Chondrocyte (in vitro differentiated cells): ENCODE measurements at places on chromosomes 5 and 9. TPM values are rescaled to one million over a fixed set of nuclear protein-coding genes. Genes with fewer than 3 reads are reported as not detected.

The PCDHB10 gene
- 3.8 to 5.3 TPM (median 4.3 TPM) in 3 replicates for total RNA-seq

DNA sequence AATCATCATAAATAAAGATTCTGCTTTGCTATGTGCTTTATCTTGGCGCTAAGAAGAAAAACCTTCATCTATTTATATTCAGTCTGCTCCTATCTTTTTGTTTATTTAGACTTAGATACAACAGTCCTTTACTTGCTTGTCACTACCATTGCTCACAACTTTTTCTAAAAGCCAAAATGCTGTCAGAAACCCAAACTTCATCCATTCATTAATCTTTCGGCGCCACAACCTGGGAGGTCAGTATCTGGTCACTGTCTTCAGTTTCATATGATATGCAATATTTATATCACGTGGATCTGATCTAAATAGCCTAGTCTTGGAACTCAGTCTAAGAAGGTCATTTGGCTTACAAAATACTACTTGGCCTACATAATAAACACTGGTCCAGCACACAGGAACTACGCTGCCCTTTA, 159.3 kb upstream of the TARS1 start:
- DNase-seq: no peak

- DNase-seq: no peak
Observed at GRCh38 chr5:158322620-158323019, 463.7 kb upstream of the CLINT1 start.

The FLT4 gene
- total RNA-seq: 0.10 to 0.31 TPM (median 0.29 TPM) in 3 replicates

DNA sequence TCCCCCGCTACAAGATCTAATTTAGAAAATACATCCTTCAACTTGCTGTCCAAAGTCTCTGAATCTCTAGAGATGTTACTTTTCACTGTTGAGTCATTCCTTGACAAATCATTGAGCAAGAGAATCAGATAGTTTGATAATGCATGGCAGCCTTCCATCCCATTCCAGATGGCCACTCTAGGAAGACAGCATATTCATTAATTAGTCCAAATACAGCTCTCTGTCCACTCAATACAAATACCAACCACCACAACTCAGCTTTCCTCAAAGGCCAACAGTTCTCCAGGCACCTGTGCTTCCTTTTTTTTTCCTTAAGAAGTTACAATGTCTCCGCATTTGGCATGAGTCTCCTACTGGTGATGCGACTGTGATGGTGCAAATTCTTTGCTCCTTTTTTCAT, 72.3 kb downstream of the DROSHA start:
- DNase-seq: no peak

DNA sequence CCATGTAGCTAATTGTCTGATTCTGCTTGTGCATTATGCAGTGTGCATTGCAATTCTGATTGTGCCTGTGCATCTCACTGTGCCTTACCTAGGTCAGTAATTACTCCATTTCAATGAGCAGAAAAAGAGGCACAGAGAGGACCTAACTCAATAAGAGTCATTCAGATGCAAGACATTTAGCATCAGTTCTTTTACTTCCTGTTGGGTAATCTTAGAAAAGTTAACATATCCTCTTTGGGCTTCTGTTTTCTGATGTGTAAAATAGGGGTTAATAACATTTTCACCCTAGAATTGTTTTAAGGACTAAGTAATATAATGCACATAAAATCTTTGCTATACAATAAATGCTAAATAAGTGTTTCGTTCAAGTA, 7.0 kb upstream of the DCTN4 start:
- DNase-seq: no peak

DNA sequence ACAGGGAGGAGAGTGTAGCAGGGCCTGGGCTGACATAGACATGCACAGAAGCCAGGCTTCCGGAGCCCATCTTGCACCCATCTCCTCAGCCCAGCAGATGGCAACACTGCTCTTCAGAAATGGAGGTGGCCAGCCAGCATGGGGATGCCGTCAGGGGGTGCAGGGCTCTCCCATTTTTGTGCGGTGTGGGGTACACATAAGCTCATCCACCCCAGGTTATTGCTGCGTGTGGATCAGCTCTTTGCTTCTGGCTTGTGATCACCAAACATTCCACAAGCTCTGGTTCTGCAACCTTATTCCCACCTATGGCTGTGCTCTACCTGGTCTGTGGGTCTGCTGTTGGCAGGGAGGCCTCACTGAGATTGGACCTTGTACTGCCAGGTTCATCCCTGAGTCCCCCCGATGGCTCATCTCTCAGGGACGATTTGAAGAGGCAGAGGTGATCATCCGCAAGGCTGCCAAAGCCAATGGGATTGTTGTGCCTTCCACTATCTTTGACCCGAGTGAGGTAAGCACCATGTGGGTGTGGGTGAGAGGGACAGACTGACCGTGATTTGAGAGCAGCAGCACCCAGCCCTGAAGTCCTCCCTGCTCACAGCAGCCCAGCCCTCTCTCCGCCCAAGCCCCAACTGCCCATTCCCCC, 17.3 kb downstream of the SLC22A5 start:
- peak; percentile 86 for DNase-seq

DNA sequence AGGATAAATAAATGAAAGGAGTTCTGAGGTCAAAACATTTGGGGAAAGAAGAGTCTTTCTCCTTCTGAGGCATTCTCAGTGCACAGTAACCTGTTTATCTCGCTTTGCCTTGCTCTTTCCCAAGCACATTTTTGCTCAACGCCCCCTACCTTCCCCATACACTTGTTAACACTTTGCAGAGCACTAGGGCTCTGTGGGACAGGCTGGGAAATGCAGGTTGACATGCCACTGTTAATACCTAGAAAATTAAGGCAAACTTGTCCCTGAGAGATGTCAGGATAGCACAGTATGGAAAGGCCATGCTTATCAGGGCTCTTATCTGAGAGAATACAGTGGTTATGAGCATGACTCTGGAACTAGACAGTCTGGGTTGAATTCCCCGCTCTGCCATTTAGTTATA, 152.0 kb downstream of the DOCK8 start:
- no peak for DNase-seq

The SAPCD2 gene
- 0.87 to 3.2 TPM (median 2.5 TPM) in 3 replicates for total RNA-seq

The GPRIN1 gene
- 1.7 to 2.9 TPM (median 2.1 TPM) in 3 replicates for total RNA-seq

DNA sequence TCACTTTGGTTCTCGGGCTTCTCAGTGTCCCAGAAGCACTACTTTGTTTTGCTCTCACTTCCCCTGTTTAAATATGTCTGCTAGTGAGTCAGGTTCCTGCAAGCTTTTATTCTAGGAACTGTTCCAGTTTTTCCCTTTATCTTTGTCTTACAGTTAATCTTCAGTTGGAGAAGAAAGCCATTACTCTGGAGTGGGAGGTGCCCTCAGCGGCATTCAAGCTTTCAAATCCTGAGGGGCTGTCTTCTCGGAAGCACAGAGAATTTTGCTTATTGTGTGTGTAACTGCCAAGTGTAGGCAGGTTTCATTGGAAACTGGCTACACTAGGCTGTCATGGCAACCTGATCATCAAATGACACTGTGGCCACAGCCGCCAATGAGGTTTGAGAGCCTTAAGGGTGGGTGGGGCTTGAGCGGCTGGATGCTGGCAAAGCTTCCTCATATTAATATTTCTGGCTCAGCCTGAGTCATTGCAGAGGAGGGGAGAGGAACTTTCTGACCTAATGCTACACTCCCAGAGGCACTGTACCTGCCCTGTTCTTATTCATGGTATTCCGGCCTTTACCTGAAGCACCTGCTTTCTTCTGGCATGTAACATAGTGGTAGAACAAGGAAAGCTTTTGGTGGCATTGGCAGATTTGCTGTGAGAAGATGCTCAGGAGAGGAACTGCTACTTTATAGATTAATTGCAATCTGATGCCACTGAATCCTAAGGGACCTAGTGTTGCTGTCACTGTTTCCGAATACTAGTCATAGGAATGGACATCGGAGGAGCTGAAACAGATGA, 26.3 kb downstream of the SLC25A25 start:
- DNase-seq: no peak

DNA sequence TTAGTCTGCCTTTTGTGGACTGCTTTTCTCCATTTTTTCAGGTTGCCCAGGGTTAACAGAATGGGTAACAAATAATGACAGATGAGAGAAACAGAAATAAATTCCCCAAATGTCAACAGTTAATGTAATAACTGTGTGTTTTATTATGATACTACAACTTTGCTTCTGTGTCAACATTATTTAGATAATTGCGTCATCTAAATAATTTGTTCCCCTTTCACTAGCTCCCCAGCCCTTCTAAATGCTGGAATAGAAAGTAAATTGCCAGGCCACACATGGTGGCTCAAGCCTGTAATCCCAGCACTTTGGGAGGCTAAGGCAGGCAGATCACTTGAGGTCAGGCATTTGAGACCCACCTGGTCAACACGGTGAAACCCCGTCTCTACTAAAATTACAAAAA, 53.5 kb downstream of the RNF38 start:
- no peak for DNase-seq

- no peak for DNase-seq
Observed at GRCh38 chr5:176454724-176455394, 6.7 kb downstream of the FAF2 start.

The VAV2 gene
- 17.7 to 34.2 TPM (median 19.3 TPM) in 3 replicates for total RNA-seq

- no peak for DNase-seq
Observed at GRCh38 chr5:135047347-135047695, 13.3 kb upstream of the PITX1 start.

The C5orf24 gene
- total RNA-seq: 98.7 to 121 TPM (median 109 TPM) in 3 replicates

The EIF4EBP3 gene
- 5.6 to 6.2 TPM (median 6.0 TPM) in 3 replicates for total RNA-seq

GRCh38 chr5:66828046-66828547, 231.9 kb downstream of the MAST4 start:
- DNase-seq: no peak

GRCh38 chr5:178560911-178561310, 29.3 kb downstream of the COL23A1 start:
- DNase-seq: no peak

The C9 gene
- total RNA-seq: not detected in 3 replicates

- no peak for DNase-seq
Observed at GRCh38 chr5:112141582-112141981, 277.5 kb downstream of the EPB41L4A start.

DNA sequence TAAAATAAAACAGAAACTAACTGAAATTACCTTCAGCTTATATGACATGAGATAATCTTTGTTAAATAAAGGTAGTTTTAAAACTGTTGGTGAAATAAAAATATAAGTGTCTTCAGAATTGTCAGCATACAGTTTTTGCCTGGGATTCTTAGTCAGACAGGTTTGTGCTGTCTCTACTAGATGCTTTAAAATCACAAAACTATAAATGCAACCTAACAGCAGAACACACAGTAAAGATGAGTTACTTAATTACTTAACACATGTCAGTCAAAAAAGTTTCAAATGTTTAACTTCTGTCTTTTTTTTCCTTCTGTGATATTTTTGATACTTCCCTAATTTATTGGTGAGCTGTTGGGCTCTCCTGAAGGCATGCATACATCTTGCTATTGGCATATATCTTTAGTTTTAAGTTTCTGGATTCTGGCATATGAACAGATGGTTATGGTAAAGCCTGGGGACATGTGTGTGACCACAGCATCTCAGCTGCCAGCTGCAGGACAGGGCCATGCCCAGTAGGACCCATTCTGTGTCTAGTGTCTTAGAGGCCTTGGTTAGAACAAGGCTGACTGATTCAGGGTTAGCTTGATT, 231.1 kb upstream of the NUDT12 start:
- DNase-seq: no peak

DNA sequence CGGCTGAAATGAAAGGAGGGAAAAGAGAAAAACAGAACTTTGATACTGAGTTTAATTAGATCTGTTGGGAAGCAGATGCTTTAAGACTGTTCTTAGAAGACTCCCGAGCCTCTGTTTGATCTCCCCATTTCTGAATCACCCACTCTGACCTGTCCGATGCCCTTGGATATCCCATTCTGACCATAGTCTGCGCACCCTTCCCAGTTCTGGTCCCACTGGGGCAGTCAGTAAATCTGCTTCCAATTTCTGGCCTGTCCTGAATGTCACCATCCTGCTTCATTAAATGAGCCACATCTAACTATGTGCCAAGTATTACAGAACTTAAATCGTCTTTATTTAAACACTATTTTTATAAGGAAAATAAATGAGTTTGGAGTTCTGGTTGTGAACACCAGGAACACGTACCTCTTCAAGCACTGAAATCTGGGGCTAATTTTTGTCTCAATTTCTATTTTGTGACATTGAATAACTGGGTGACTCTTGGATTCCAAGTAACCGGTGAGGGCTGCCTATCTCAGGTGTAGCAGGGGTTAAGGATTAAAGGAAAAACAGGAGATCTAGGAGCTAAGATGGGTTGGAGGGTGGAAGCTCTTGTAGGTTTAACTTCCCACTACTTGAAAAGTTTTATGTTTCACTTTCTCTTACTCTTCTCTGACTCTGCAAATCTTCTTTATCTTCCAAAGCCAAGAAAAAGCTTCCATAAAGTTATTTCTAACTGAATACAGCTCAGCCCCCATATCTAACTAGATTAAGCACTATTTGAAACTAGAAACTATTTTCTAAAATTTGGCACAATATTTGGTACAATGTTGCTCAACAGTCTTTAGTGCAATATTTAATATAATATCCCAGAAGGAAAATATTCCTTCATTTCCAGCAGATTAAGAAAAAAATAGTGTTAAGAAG, 40.1 kb downstream of the ALDH1A1 start:
- DNase-seq: no peak

DNA sequence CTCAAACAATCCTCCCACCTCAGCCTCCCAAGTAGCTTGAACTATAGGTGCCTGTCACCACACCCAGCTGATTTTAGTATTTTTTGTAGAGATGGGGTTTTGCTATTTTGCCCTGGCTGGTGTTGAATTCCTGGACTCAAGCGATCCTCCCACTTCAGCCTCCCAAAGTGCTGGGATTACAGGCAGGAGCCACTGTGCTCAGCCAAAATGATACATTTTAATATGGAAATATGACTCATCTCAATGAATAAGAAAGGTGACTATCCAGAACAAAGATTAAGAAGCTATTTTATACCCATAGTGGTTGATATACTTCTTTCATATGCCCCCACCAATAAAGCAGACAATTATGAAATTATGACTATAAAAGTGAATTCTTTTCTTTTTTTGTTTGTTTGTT, 166.2 kb downstream of the NFIB start:
- DNase-seq: no peak

The SOHLH1 gene
- total RNA-seq: not detected in 3 replicates

DNA sequence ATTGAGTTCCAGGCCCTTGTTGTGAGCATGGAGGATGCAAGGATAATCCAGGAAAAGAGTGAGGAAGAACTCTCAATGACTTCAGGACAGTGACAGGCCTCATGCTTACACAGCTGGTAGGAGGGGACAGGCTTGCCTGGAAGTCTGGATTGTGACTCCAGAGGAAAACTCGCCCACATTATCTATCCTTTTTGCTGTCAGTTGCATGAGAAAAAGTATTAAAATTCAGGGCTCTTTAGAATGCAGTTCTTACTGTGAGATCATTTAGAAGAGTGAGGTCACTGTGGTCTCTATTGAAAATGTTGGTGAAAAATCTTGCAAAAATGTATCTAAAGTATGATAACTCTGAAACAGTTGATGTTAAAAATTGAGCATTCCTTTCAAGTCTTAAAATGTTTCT, 30.5 kb downstream of the NTRK2 start:
- DNase-seq: no peak

DNA sequence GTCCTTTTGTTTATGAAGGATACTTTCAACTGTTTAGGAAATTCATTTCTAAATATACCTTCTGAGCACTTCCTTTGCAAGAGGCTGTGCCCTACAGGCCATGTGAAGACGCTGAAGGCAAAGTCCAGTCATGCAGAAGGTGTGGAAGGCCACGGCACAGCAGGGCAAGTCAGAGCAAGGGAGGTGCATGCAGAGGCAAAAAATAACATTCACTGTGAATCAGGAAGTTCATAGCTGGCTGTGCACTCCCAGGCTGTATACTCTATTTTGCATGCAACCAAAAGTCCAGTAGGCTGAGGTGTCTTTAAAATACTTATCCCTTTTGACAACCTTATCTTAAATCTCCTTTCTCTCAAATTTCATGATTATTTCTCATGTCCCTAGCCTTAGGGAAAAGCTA, 50.3 kb downstream of the GNAQ start:
- DNase-seq: no peak

The BARHL1 gene
- not detected in 3 replicates for total RNA-seq

The TUSC1 gene
- total RNA-seq: not detected in 3 replicates

The ENTPD8 gene
- total RNA-seq: 0.10 TPM in 1 of 3 replicates, not detected in the others
